ENCODE measurements at places on chromosomes 16 and 17.
A peak's percentile ranks its signal among the peaks of the same experiment; 100 is the strongest.

DNA sequence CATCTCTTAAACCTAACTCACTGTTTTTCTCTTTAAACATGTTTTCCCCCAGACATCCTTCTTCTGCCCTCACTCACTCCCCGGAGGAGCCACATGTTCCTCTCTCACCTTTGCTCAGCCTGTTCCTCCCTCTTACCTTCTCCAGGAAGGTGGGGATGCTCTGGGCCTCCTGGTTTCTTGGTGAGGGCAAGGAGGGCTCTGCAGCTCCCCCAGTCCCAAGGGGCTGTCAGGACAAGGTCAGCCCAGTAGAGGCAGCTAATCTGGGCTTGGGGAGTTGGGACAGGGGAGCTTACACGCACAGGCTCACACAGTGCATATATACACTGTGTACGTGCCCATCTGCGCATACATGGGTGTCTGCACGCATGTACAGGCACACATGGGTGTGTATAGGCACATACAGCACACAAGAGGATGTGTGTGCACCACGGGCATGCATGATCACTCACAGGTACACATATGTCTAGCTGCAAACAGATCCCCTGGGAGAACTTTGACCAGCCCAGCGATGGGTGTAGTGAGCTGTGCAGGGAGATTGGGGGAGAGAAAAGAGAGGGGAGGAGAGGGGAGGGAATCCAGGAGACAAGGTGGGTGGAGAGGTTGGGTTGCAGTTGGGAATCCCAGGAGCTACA, 28.6 kb upstream of the SPNS3 start:
- no peak for DNase-seq

- no peak for DNase-seq
Observed at GRCh38 chr17:36188891-36189306, 7.7 kb downstream of the CCL3L1 start.

GRCh38 chr16:5073279-5073629, 1.6 kb downstream of the ALG1 start:
- no peak for DNase-seq

DNA sequence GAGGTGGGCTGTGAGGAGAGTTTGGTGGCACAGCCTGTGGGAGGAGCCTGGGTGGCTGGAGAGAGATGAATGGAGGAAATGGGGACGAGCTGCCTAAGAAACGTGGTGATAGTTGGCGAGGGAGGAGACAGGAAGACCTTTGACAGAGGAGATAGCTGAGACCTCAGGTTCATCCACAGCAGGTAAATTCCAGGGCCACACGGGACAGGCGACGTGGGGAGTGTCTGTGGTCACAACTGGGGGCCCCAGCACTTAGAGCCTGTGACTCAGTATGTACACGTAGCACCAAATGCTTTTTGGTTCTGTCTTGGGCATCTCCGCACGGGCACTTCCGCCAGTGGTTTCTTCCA, 7.7 kb downstream of the MINK1 start:
- peak; percentile 16 for DNase-seq

DNA sequence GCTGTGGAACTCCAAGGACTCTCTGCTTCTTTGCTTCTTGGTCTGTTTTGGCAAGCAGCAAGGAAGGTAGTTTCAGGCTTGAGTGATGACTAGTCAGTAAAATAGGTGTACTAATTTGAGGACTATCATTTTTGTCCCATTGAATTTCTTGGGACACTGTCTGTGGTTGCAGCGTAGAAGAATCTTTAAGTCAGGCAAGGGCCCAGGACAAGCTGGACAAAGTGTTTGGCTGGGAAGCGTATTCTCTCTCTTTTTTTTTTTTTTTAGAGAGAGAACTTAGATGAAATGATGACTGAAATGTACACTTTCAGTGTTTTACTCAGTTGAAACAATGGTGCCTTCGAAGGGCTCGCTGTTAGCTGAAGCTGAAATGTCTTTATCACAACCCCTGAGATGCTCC, 105.0 kb downstream of the BANP start:
- DNase-seq: no peak

GRCh38 chr16:89261691-89262563, 44.4 kb downstream of the ZNF778 start:
- no peak for DNase-seq

GRCh38 chr16:74700438-74701225, at the start of gene MLKL:
MLKL (minus strand) TSS chr16:74700862; CDS start chr16:74695757, 5,105 bp downstream.
- DNase-seq: peak; percentile 65

DNA sequence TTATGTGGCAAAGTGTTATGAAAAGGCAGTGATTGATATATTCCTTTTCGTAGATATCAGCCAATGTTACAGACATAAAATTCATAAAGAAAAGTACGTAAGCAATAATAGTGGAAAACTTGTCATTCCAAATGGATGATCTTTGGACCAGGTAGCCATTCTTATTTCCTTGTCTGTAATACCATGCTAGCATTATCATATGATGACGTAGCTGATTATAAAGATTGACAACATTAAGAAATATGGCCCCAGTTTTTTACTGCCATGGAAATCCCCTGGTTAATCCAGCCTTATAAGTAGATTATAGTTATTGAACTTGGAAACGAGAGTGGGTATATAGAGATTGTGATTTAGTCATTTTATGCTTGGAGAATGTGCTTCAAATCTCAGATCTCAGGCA, 8.8 kb downstream of the TANC2 start:
- DNase-seq: no peak

- no peak for DNase-seq
Observed at GRCh38 chr16:69926241-69926640, 24.9 kb upstream of the CLEC18A start.

DNA sequence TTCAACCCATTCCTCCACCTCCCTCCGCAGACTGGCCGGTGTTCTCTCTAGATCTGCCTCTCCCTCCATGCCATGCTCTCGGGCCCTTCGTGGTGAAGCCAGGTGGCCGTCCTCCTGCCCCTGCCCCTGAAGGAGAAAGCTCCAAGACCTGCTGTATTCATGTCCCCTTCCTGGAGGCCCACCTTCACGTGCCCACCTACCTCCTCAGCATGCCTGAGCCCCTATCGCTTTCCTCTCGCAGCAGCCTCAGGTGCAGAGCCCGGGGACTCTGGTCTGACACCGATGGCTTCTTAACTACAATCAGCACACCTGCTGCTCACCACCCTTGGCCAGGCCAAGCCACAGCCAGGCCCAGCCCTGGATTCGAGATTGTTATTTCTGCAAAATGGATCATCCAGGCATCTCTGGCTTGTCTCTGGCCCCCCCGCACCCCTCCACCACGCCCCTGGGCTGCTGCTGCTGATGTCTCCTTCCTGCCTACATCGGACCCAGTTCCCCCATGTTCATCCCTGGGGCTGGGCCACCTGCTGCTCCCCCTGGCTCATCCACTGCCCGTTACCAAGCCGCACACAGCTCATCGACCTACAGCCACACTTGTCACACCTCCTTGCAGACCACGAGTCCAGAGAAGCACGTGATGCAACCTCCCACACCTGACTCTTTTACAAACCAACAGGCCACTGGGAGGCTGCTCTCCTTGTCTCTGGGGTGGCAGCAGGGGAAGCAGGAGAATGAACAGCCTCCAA, 32.5 kb upstream of the TNFRSF13B start:
- DNase-seq: no peak

- no peak for DNase-seq
Observed at GRCh38 chr17:19319771-19320505, 42.6 kb downstream of the B9D1 start.

- DNase-seq: no peak
Observed at GRCh38 chr17:76593384-76593826, 7.7 kb upstream of the ST6GALNAC2 start.

DNA sequence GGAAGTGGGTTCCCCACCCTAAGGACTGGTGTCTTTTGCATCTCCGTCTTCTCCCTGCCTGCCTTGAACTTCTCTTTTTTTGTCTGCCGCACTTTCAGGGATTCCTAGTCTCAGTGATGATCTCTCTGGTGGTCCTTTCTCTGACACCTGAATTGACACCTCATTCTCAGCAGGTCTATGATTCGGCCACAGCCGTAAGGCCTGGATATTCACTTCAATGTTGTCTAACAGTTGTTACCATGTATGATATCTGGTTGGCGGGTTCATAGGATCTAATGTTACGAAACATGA, 25.1 kb upstream of the SLC47A1 start:
- no peak for DNase-seq

DNA sequence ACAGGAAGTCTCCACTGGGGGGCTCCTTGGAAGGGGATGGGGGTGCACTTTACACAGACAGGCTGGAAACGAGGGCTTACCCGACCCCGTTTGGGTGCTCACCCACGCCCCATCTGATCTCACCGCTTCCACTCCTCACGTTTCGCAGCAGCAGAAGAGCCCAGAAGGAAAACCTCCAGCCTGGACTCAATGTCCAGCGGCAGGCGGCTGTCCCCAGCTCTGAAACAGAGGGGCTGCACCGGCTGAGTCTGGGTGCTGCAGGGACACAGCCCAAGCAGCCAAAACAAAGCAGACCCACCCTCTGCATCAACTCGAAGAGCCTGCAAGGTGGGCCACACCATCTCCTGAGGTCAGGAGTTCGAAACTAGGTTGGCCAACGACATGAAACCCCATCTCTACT, 3.9 kb downstream of the MEAK7 start:
- no peak for DNase-seq

DNA sequence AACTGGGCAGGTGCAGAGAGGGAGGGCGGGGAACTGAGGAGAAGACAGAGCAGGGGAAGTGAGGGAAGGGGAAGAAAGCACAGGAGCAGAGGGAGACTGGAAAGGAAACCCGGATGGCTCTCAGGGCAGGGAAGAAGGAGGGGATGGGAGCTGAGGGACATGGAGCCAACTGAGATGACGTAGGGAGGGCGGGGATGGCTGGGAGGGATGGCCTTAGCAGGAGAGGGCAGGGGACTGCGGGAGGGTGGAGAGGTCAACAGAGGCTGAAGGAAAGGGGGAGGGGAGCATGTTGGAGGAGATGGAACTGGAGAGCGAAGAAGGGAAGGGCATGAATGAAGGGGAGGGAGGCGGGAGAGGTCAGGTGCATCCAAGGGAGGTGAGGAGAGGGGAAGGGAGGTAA, 81.9 kb downstream of the KCNJ12 start:
- no peak for DNase-seq

DNA sequence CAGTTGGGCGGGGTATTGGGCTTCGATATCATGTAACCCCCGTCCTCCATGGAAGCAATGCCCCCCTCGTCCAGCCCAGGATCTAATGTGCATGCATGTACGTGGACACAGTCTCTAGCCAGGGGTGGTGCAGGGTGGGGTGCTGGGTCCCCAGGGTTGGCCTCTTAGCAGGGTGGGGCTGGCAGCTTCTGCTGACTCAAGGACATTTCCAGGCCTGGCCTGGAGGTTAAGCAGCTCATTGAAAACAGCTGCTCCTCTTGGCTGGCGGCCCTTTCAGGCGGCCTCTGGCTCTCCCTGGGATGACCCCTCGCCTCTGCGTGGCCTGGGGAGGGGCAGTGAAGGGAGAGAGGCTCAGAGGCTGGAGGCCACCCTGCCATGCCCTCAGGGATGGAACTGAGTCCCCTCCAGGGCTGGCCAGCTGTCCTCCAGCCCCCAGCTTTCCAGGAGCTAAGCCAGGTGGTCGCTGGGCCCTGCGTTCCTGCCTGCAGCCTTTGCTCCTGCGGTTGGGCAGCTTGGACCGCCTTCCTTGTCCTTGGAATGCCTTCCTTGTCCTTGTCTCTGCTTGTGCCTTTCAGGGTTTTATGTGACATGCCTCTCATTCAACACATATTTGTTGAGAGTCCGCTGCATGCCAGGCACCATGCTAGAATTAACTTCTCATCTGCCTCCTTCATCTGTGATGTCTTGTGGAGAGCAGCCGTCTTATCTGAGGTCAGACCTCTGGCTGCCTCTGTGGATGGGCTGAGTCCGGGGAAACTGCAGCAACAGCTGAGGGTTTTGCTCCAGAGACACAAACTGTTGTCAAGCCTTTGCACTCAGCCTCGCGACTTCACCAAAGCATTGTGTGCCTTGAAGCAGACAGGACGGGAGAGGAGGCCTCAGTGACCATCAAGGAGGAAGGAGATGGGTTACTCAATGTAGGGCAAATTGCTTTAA, 26.6 kb downstream of the MRC2 start:
- DNase-seq: peak; percentile 32

DNA sequence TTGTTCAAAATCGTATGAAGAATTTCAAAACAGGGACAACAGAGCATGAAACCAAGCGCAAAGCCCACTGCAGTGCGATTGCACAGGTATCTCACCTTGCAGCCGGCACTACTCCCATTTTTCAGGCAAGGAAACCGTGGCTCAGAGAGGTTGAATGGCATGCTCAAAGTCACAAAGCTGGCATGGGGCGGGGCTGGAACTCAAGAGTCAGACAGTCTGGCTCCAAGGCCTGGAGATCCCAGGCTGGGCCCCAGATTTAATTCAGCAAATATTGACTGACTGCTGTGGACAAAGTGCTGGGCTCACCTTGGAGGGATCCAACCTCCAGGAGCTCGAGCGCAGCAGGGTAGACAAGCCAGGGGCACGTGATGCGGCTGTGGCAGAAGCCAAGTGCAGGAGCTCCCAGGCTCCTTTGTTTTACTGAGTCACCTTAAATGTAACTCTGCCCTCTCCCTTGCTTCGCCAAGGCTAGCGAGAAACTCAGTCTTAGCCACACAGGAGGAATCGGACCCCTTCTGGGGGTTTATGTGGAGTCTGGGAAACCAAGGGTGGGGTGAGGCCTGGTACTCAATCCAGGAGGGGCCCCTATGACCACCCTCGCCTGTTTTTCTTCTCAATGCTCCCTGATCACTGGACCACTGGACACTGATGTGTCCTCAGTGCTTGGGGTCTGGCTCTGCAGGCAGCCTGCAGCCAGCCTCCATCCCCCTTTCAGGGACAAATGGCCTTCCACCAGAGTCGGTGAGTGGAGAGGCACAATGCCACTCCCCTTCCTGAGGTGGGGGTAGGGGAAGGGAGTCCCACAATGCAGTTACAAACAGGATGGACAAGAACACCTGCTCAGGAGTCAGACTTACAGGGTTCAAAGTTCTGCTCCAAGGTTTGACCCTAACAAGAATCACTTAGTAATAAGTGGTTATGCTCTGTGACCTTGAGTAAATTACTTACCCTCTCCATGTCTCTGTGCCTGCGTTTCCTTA, 3.9 kb upstream of the SPATA20 start:
- no peak for DNase-seq

- DNase-seq: no peak
Observed at GRCh38 chr17:36614933-36615332, 13.6 kb downstream of the MRM1 start.

DNA sequence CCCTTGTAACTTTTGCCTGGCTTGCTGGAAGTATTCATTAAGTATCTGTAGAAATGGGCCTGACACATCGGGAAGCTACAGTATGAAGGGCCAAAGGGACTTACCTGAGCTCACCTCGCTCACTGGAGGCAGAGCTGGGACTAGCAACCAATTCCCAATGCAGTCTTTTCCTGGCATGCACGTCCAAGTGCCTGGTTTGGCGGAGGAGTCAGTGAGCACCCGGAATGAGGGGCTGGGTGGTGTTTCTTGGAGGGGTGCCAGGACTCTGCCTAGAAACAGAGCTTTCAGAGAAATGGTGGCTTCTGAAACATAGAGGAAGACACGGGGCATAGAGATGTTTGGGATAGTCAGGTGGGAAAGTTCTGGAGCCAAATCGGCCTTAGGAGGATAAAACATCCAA, 18.4 kb upstream of the GPRC5C start:
- no peak for DNase-seq

- no peak for DNase-seq
Observed at GRCh38 chr16:17607075-17607509, 136.3 kb upstream of the XYLT1 start.

Data from stimulated activated CD4-positive, alpha-beta T cell treated with anti-CD3 and anti-CD28 coated beads, Interleukin-2, amount 100 ng/mL, for 24 hours (primary cell).